ENCODE measurements at places on chromosomes 3 and 15.

GRCh38 chr15:44009038-44009437 lies 182.2 kb downstream of the WDR76 start:
- DNase-seq, result no peak

- DNase-seq, result no peak
Observed at GRCh38 chr3:28947751-28948150, 333.1 kb upstream of the RBMS3 start.

- DNase-seq, result no peak
Observed at GRCh38 chr3:55805169-55805568, 318.1 kb upstream of the WNT5A start.

GRCh38 chr3:127096256-127097071 lies 96.5 kb upstream of the PRR23E start:
- DNase-seq, result no peak

GRCh38 chr15:82950746-82951370 lies 1.7 kb downstream of the HOMER2 start:
- DNase-seq, result no peak

- no peak for DNase-seq
Observed at GRCh38 chr15:30997270-30997669, 5.8 kb upstream of the MTMR10 start.

Measured in stimulated activated CD8-positive, alpha-beta memory T cell treated with anti-CD3 and anti-CD28 coated beads, Interleukin-12 subunit alpha, Interleukin-12 subunit beta, amount 100 ng/mL, for 1 hour (primary cell).